ENCODE measurements at places on chromosomes 2 and 18.

- no peaks in the 10 kb centered on the region for H3K4me1 ChIP-seq
- no peak overlapping the region for H3K27ac ChIP-seq
- H3K4me3 ChIP-seq, result no peak overlapping the region
- no peaks in the 10 kb centered on the region for H3K36me3 ChIP-seq
- H3K27me3 ChIP-seq, result no peaks in the 10 kb centered on the region
- no peak for DNase-seq
These were observed 105.8 kb downstream of the SPP2 start for GRCh38 chr2:234156326-234156725.

DNA sequence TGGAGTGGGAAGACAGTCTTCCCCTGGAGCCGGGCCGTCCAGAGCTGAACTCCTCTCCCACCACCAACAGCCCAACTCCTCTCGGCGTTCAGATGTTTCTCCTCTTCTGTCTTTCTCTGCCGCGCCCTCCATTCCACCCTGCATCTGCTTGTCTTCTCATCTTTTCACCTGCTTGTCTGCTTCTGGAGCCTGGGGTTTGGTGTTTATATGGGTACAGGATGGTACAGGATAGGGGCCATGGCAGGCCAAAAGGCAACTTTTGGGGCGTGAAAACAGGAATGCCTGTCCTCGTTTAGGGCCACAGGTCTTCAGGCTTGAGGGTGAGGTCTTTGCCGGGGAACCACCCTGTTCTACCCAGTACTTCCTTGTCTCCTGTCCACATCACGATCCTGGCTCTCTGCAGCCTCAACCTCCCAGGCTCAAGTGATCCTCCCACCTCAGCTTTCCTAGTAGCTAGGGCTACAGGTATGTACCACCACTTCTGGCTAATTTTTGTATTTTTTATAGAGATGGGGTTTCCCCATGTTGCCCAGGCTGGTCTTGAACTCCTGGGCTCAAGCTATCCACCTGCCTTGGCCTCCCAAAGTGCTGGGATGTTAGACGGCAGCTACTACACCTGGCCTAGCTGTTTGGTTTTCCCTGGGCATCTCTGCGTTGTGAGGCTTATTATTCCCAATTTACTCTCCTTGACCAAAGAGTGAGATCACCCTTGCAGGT, 60.8 kb upstream of the REL start:
- H3K27ac ChIP-seq, result no peak overlapping the region
- H3K36me3 ChIP-seq, result no peaks in the 10 kb centered on the region
- no peak for DNase-seq
- no peaks in the 10 kb centered on the region for H3K4me1 ChIP-seq
- H3K4me3 ChIP-seq, result no peak overlapping the region

DNA sequence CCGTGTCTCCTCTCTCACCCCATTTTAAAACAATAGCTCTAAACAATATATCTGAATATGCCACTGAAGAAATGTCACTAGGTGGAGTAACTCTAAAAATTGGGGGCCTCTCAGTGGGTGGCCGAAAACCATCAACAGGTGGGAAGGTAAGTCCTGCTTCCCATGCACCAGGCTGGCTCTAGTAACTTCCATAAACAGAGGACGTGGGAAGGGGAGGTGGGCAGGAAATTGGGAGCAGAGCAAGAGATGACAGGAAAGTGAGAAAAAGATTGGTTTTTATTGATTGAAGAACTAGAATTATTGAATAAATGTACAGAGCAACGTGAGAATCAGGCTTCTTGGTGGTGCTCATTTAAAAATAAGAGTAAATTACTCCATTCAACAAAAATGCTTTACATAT, 170.4 kb downstream of the SOCS6 start:
- no peak for DNase-seq
- peaks cover 2% of the 10 kb centered on the region for H3K4me1 ChIP-seq
- no peak overlapping the region for H3K4me3 ChIP-seq
- no peaks in the 10 kb centered on the region for H3K27me3 ChIP-seq
- no peaks in the 10 kb centered on the region for H3K36me3 ChIP-seq
- H3K27ac ChIP-seq, result no peak overlapping the region

DNA sequence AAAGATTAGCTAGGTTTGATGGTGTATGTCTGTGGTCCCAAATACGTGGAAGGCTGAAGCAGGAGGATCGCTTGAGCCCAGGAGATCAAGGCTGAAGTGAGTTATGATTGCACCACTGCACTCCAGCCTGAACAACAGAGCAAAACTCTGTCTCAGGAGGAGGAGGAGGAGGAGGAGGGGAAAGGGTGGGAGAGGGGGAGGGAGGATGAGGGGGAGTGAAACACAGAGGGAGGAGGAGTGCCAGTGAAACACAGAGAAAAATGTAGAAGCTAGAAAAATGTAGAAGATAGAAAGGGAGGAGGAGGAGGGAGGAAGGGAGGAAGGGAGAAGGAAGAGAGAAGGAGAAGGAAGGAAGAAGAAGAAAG, 387.5 kb downstream of the MTX2 start:
- H3K4me1 ChIP-seq, result no peaks in the 10 kb centered on the region

DNA sequence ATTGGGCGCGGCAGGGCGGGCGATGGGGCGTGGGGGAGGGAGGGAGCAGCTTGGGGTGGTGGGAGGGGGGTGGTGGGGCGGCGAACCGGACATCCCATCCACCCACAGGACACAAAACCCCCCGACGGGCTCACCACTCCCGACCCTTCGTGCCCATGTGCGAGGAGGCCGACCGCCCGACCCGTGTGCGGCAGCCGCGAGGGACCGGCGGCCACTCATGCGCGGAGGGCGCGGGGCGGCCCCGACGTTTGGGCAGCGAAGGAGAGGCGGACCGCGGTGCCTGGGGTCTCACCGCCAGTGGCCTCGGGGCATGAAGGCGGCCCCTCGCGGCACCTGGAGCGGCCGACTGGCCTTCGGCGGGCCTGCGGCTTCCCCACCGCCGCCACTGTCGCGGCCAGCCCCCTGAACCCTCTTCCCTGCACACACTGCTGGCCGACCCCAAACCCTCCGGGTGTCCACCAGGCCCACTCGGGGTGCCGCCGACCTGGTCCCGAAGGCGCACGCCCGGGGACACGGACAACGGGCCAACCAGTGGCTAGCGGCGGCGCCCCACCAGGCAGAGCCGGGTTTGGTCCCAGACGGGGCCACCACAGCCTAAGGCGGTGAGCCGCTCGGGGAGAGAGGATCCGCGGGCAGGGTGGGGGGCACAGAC, 94.6 kb upstream of the ANKRD30BL start:
- H3K36me3 ChIP-seq, result no peaks in the 10 kb centered on the region
- no peak overlapping the region for H3K4me3 ChIP-seq
- H3K27ac ChIP-seq, result no peak overlapping the region
- H3K4me1 ChIP-seq, result peaks cover 17% of the 10 kb centered on the region
- H3K27me3 ChIP-seq, result no peaks in the 10 kb centered on the region

DNA sequence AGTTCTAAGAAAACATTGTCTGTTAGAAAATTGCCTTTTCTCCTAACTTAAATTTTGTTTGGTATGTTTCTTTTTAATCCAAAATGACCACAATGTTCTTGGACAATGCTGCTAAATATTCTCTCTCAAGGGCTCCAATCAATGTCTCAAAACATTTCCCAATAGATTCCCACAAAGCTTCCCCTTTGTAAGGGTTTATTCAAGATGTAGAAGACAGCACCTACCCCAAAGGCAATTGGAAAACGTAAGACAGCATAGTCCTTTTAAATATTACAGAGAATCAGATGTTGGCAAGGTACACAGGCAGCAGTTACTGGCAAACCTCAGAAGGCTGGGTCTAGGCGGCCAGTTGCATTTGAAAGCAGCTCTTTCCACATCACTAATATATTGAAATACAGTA, 18.3 kb upstream of the RIF1 start:
- DNase-seq, result no peak
- no peak overlapping the region for H3K4me3 ChIP-seq
- H3K36me3 ChIP-seq, result no peaks in the 10 kb centered on the region
- no peaks in the 10 kb centered on the region for H3K27me3 ChIP-seq
- H3K4me1 ChIP-seq, result no peaks in the 10 kb centered on the region

- no peak overlapping the region for H3K27ac ChIP-seq
- H3K4me3 ChIP-seq, result no peak overlapping the region
- no peak for DNase-seq
- H3K27me3 ChIP-seq, result no peaks in the 10 kb centered on the region
- H3K36me3 ChIP-seq, result no peaks in the 10 kb centered on the region
- H3K4me1 ChIP-seq, result no peaks in the 10 kb centered on the region
These were observed 130.6 kb upstream of the DNAJC10 start for GRCh38 chr2:182585430-182585829.

DNA sequence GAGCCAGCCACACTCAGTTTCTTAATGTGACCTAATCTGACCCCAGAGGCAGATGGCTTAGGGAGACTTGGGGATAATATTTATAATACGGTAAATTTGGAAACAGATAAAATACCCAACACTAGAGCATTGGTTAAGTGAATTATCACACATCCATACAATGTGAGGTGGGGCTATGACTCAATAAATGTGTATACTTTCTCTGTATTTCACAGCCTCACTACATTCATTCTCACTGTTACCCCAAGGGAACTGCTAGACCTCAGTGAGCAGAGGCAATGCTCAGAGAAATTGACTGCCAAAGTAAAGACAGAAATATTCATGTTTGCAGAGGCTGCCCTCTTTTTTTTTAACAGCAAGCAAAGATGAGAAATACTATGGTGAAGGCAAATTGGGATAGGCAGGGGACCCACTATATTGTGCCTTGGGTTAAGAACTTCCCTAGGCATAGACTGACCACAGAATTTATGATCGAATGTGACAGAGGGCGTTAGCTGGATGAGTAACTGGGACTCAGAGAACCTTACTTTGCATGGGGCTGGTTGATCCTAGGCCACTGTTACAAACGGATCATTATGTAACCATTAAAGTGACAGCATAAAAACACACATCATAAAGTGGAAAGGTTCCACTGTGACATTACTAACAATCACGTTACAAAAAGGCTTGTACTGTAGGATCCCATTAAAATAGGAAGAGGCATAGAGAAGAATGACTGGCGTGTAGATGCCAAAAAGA, 246.0 kb upstream of the LYPD1 start:
- H3K27ac ChIP-seq, result no peak overlapping the region
- no peaks in the 10 kb centered on the region for H3K4me1 ChIP-seq
- H3K36me3 ChIP-seq, result no peaks in the 10 kb centered on the region
- H3K27me3 ChIP-seq, result no peaks in the 10 kb centered on the region
- DNase-seq, result no peak
- no peak overlapping the region for H3K4me3 ChIP-seq

DNA sequence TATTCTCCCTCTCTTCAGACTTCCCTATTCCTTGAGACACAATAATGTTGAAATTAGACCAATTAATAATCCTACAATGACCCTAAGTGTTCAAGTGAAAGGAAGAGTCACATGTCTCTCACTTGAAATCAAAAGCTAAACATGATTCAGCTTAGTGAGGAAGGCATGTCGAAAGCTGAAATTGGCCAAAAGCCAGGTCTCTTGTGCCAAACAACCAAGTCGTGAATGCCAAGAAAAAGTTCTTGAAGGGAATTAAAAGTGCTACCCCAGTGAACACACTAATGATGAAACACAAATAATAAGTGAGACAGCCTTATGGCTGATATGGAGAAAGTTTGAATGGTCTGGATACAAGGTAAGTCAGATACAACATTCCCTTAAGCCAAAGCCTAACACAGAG, 115.4 kb downstream of the PXDN start:
- no peak overlapping the region for H3K4me3 ChIP-seq
- H3K27me3 ChIP-seq, result no peaks in the 10 kb centered on the region
- peak overlapping the region; percentile 5 for H3K27ac ChIP-seq
- H3K36me3 ChIP-seq, result no peaks in the 10 kb centered on the region
- no peak for DNase-seq

GRCh38 chr2:189466656-189467055, 25.4 kb downstream of the WDR75 start:
- no peak overlapping the region for H3K4me3 ChIP-seq
- H3K36me3 ChIP-seq, result peaks cover 82% of the 10 kb centered on the region
- no peak overlapping the region for H3K27ac ChIP-seq
- DNase-seq, result no peak
- no peaks in the 10 kb centered on the region for H3K4me1 ChIP-seq

DNA sequence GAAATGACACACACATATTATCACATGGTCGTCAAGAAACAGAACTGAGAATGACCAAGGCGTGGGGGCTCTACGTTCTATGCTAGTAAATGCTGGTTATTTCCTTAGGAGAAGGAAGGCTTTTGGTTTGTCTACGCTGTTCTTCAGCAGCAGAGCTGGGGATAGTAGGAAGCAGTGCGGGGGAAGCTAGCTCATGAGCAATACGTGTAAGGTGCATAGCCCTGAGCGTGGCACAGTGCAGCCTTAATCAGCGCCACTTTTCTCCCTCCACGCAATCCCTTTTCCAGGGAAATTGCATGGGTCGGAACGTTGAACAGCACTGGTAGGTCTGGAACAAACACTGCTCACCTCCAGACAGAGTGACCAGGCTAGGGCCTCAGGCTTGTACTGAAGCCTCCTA, 199.6 kb upstream of the FBXO11 start:
- H3K4me1 ChIP-seq, result peaks cover 19% of the 10 kb centered on the region
- no peak overlapping the region for H3K4me3 ChIP-seq
- H3K27me3 ChIP-seq, result no peaks in the 10 kb centered on the region

DNA sequence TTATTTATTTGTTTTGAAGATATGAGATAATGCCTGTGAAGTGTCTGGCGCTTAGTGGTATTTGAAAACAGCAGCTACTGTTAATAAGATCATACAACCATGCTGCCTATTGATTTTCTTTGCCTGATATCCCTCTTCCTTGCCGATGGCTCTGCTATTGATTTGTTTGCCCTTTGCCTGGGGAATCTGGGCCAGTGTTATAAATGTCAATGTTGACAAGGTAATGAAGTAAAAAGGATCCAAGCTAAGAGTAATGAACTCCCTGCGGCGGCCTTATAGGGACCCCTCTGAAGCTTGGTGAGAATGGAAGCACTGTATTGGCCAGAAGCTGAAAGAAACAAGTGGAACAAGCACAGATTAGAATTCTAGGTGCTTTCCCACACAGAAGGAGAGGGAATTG, 854.6 kb downstream of the CNTNAP5 start:
- H3K27me3 ChIP-seq, result no peaks in the 10 kb centered on the region
- H3K36me3 ChIP-seq, result no peaks in the 10 kb centered on the region
- no peak for DNase-seq
- H3K4me3 ChIP-seq, result no peak overlapping the region

GRCh38 chr2:69950241-69950640, 11.2 kb downstream of the ASPRV1 start:
- no peaks in the 10 kb centered on the region for H3K4me1 ChIP-seq
- no peak overlapping the region for H3K27ac ChIP-seq
- no peak overlapping the region for H3K4me3 ChIP-seq
- no peaks in the 10 kb centered on the region for H3K36me3 ChIP-seq

DNA sequence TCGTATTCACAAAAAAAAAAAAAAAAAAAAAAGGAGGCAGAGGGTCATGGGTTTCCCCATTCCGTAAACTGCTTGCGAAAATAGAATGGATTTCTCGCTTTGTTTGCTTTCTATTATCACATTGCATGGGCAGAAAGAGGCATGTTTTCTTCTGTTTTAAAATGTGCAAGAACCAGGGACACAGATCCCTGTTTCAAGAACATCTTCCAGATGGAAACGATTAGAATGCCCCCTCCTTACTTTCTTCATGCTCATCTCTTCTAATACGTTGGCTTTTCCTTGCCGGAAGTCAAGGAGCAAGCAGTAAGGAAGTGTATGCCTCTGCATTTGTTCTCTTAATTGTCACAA, 51.0 kb upstream of the ZNF516 start:
- peak overlapping the region; percentile 72 for H3K27ac ChIP-seq
- no peaks in the 10 kb centered on the region for H3K27me3 ChIP-seq
- no peak for DNase-seq
- H3K4me3 ChIP-seq, result no peak overlapping the region

GRCh38 chr2:160209516-160209856, 9.4 kb upstream of the ITGB6 start:
- no peaks in the 10 kb centered on the region for H3K27me3 ChIP-seq
- DNase-seq, result no peak
- no peaks in the 10 kb centered on the region for H3K36me3 ChIP-seq
- H3K4me1 ChIP-seq, result peaks cover 34% of the 10 kb centered on the region

GRCh38 chr2:156652691-156653090, 216.5 kb downstream of the GPD2 start:
- H3K4me3 ChIP-seq, result no peak overlapping the region
- no peaks in the 10 kb centered on the region for H3K27me3 ChIP-seq
- H3K36me3 ChIP-seq, result no peaks in the 10 kb centered on the region
- H3K4me1 ChIP-seq, result no peaks in the 10 kb centered on the region
- no peak overlapping the region for H3K27ac ChIP-seq
